Glomerular endothelial cell (primary cell): ENCODE measurements at places on chromosomes 1 and 21.

GRCh38 chr1:65149351-65150107, 1.5 kb downstream of the AK4 start:
- DNase-seq, result no peak

DNA sequence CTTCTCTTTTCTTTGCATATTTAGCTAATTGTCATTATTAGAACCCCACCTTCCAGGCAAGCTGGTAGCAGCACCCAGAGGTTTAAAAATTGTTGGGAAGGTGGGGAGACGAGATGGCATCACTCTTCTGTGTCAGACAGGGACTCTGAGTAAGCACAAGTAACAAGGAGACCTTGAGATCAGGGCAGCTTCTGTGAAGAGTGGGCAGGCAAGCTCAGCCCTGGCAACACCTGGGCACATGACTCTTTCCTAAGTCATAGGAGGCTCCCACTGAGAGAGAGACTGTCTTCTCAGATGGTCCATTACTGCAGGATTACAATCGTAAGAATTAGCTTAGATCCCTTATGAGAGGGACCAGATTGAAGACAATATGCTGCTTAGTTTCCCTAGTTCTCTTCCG, 183.5 kb downstream of the BRINP2 start:
- DNase-seq, result no peak

- no peak for DNase-seq
Observed at GRCh38 chr1:3669971-3670431, 17.7 kb downstream of the TP73 start.

GRCh38 chr1:168340781-168341482, 60.3 kb downstream of the TBX19 start:
- DNase-seq, result no peak

- no peak for DNase-seq
Observed at GRCh38 chr1:158685085-158685484, 1.4 kb downstream of the SPTA1 start.

DNA sequence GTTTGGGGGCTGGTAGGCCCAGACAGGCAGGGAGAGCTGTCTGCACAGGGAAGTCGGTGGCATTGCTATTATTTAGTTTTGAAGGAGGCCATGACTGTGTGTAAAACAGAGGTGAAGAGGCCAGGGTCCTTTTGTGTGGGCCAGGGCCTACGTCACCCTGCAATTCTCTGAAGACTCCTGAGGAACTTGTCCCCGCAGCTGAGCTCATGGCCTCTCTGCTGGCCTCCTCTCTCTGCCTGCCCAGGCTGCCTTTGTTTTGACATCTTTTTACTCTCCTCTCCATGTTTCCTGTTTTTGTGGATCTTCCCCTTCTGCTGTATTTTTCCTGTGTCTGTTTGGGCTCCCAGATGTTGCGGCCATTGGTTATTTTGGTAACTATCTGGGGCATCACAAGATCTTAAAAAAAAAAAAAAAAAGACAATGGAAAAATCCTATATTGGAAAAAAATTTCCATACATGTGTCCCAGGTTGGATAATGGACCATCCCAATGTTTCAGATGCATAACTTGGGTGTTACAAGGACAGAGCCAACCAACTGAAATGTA, 280.7 kb downstream of the RPS6KC1 start:
- no peak for DNase-seq
